Tracheal epithelial cell (primary cell): ENCODE measurements at places on chromosomes 1 and 21. TPM values are rescaled to one million over a fixed set of nuclear protein-coding genes. Genes with fewer than 3 reads are reported as not detected.

Gene PTGS2
- total RNA-seq = 13.4 and 165 TPM in 2 replicates

Gene FCAMR
- total RNA-seq = 0.24 TPM in 1 of 2 replicates, not detected in the other

Gene PLCH2
- total RNA-seq = 91.0 and 107 TPM in 2 replicates

Gene NUF2
- total RNA-seq = 0.21 and 2.7 TPM in 2 replicates

Gene RCAN1
- total RNA-seq = 17.5 and 85.5 TPM in 2 replicates

Gene AADACL3
- not detected in 2 replicates for total RNA-seq

Gene PROK1
- total RNA-seq = not detected in 2 replicates

Gene CCDC24
- 3.4 and 5.3 TPM in 2 replicates for total RNA-seq

Gene VTCN1
- 0.85 and 4.8 TPM in 2 replicates for total RNA-seq

Gene AVPR1B
- total RNA-seq = not detected in 2 replicates

Gene ZNF691
- 7.2 and 8.7 TPM in 2 replicates for total RNA-seq

Gene TRIM58
- total RNA-seq = 0.24 TPM in 1 of 2 replicates, not detected in the other

Gene CD52
- total RNA-seq = not detected in 2 replicates

Gene ZNF593OS
- total RNA-seq = not detected in 2 replicates

Gene OR6P1
- not detected in 2 replicates for total RNA-seq

Gene TCHH
- total RNA-seq = under 0.01 TPM in 2 replicates

Gene OR2L5
- total RNA-seq = not detected in 2 replicates

Gene RNU1-1
- total RNA-seq = under 0.01 TPM in 2 replicates

Gene ATP6V1G3
- total RNA-seq = not detected in 2 replicates

Gene PDC
- total RNA-seq = not detected in 2 replicates

Gene OXCT2
- 0.64 and 0.72 TPM in 2 replicates for total RNA-seq

Gene SPRR2E
- total RNA-seq = 0.85 and 0.96 TPM in 2 replicates

Gene SAMSN1
- total RNA-seq = under 0.01 TPM in 1 of 2 replicates, not detected in the other
